ENCODE measurements at places on chromosomes 3 and 15.

DNA sequence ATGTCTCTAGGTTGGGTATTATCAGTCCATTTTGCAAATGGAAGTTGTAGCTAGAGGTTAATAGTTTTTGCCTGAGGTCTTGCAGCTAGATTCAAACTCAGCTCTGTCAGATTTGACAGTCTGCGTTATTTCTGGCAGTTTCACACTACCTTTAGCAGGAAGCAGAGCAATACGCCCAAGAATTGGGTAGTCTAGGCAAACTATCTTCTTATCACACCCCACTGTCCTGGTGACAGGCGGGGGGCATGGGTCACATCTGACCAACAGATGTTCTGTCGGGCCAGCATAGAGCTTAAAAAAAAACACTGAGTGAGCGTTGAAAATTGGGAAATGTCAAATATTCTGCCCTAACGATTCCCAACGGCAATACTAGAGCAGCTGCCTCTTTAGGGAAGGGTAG is 5.7 kb downstream of the GPR160 start:
- DNase-seq = no peak

GRCh38 chr3:56957522-56957921 is 102.9 kb upstream of the SPATA12 start:
- no peak for DNase-seq

GRCh38 chr15:70585707-70586034 is 177.7 kb downstream of the UACA start:
- peak; percentile 30 for DNase-seq

DNA sequence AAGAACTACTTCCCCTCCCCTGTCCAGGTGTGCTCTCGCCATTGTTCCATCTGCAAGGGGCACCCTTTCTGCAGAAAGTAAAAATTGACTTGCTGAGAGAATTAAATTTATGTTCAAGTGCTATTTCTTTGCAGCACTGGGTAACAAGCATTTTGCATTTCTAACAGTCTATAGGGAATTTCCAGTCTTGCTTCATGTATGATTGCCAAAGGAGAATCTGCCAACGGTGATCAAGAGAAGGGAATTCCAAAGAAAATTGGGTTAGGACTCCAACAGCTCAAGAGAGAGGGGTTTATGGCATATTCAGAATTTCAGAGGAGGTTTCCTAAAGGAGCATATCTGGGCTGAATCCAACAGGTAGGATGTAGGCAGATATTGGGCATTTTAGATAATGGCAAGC is 136.7 kb upstream of the WNT5A start:
- DNase-seq = no peak

Measured in stimulated activated CD8-positive, alpha-beta memory T cell treated with anti-CD3 and anti-CD28 coated beads, Interleukin-4, amount 100 ng/mL, for 48 hours (primary cell).